ENCODE measurements at places on chromosomes 1 and 21. TPM values are rescaled to one million over a fixed set of nuclear protein-coding genes. Genes with fewer than 3 reads are reported as not detected.

The SLC35F3 gene
- 0.62 TPM for total RNA-seq

The CCDC27 gene
- total RNA-seq = not detected

The MPL gene
- not detected for total RNA-seq

The NBPF26 gene
- total RNA-seq = 68.7 TPM

The IGSF3 gene
- total RNA-seq = 11.6 TPM

The CFH gene
- 20.5 TPM for total RNA-seq

All from uterus (tissue), 4 donors.